ENCODE measurements at places on chromosomes 1 and 21.

GRCh38 chr1:31521761-31522555 is 54.4 kb upstream of the TINAGL1 start:
- no peak for DNase-seq

DNA sequence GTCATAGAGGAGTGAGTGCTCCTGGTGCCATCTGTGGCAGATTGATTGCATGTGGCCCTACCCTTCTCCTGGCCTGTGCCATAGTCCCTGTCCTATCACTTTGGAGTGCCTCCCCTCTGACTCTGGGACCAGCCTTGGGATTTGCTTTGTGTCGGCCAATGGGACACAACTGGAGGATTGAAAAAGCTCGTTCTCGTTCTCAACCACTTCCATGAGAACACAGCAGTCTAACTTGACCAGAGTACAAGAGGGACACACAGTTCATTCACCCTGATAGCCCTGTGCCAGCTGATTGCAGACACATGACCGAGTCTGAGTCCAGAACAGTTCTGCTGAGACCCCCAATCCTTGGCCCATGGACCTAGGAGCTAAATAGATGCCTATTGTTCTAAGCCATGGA is 47.8 kb downstream of the C1orf198 start:
- no peak for DNase-seq

DNA sequence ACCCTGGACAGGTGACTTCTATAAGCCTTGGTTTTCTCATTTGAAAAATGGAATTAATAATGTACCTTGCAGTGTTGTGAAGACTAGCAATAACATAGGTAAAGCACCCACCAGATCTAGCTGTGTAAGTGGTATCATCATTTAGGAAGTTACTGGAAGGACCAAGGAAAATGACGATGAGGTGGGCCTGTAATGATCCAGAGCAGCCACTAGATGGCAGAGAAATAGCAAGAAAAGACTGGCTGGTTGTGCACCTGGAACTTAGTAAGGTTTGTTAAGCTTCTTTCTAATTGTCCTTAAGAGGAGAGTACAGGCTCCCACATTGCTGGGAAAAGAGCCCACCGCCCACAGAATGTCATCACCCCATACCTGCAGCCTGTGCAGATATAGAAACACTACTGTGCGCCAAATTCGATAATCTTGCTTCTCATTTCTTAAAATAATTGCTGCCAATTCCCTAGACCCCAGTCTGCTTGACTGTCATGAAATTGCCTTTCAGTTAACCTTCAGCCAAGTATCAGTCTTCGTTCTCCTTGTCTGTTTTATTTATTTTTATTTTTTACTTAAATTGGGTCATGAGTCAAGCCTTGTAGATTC is 37.2 kb downstream of the WNT4 start:
- peak; percentile 71 for DNase-seq

DNA sequence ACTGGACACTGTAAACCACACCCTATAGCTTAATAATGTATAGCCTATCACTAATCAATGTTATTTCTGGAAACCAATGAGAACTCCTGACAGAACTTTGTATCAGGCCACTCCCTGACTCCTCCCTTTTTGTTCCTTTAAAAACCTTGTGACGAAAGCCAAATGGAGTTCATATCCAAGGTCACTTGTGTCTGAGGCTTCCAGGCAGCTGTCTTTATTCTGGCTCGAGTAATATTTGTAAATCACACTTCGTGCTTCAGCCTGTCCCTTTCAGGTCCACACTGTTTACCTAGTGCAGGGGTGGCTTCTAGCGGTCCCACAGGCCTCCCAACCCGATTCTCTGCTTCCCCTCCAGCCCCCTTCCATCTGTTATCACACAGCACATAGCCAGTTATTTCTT is 16.2 kb upstream of the CAPN9 start:
- DNase-seq: peak; percentile 46

DNA sequence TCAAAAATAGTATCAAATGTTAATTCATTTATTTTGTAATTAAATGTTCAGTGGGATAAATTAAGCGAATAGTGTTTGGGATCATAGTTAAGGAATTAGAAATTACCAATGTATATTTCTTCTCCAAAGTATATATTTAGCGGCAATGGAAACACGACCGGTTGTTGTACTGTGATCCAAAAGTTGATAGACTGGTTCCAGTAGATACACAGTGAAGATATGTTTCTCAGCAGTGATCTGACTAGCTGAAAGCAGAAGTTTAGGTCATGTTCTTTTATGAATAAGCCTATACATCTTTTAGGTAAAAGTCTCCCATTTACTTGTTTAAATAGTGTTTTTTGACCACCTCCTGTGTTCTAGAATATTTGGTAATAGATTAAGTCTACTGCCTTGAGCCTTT is 8.8 kb downstream of the USP16 start:
- DNase-seq: no peak

GRCh38 chr1:31238986-31239613 is 587 bp downstream of the NKAIN1 start:
- peak; percentile 49 for DNase-seq

DNA sequence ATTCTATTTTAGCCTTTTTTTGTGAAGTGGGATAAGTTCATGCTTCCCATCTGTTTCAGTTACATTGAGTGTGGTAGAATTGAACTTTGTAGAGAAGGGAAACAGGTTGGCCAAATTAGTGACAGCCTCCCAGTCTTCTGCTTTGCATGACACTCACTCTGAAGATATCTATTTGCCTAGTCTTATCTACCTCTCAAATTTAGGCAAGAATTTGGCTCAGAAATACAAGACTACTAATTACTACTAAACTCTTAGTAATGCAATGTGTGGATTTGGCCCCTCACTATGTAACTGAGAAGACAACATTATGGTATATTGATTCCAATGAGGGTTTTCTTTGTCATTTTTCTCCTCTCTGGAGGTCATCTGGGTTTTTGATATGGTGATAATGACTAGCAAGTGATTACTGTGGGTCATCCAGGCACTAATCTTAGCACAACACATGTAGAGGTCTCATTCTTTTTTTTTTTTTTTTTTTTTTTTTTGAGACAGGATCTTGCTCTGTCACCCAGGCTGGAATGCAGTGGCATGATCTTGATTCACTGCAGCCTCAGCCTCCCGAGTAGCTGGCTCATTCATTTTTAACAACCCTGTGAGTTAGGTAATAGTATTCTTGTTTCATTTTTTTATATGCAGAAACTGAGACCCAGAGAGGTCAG is 6.3 kb downstream of the FAM20B start:
- no peak for DNase-seq

- peak; percentile 86 for DNase-seq
Observed at GRCh38 chr1:156096640-156097391, 14.6 kb upstream of the MEX3A start.

DNA sequence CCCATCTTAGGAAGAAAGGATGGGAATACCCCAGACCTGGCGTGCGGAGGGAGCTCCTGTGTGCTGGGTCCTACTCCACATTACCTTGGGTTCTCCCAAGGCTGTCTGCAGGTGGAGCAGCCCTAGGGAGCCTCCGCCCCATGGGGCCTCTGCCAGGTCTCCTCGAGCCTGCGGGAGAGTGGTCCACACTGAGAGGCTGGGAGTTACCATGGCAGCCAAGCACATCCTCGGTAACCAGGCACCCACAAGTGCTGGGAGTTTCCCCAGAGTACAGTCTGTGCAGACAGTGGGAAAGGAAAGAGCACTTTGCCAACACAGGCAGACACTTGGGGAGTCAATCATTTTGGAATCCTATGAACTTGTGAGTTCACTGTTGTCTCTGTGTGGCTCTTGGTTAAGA is 249.4 kb downstream of the DYRK1A start:
- no peak for DNase-seq

DNA sequence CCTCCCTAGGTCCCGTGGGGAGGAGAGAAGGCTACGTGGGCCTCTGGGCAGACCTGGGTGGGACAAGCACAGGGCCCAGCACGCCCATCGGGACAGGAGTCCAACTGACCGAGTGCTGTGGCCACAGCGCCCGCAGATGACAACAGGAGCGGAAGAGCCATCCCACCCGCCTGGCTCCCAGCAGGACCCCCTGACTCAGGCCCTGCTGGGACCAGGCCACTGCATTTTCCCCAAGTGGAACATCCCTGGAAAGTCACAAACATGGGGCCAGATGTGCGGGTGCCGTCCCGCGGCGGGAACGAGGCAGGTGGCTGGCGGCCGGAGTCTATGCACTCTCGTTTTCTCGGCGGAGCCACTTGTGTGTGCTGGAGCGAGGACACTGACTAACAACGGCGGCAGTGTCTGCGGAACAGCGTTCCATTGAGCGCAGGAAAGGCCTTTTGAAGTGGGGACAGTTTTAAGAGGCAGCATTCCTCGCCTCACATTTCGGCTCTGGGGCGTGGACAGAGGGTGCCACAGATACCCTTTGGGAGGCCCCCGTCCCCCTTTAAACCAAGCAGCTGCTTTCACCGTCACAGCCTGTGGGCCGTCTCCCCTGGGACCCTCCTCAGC is 93.7 kb upstream of the ARHGEF16 start:
- DNase-seq: no peak

- DNase-seq: no peak
Observed at GRCh38 chr1:159869173-159869572, 6.7 kb upstream of the VSIG8 start.

- no peak for DNase-seq
Observed at GRCh38 chr1:23354245-23354644, 10.2 kb upstream of the HNRNPR start.

- DNase-seq: no peak
Observed at GRCh38 chr1:18347559-18347958, 133.2 kb upstream of the KLHDC7A start.

DNA sequence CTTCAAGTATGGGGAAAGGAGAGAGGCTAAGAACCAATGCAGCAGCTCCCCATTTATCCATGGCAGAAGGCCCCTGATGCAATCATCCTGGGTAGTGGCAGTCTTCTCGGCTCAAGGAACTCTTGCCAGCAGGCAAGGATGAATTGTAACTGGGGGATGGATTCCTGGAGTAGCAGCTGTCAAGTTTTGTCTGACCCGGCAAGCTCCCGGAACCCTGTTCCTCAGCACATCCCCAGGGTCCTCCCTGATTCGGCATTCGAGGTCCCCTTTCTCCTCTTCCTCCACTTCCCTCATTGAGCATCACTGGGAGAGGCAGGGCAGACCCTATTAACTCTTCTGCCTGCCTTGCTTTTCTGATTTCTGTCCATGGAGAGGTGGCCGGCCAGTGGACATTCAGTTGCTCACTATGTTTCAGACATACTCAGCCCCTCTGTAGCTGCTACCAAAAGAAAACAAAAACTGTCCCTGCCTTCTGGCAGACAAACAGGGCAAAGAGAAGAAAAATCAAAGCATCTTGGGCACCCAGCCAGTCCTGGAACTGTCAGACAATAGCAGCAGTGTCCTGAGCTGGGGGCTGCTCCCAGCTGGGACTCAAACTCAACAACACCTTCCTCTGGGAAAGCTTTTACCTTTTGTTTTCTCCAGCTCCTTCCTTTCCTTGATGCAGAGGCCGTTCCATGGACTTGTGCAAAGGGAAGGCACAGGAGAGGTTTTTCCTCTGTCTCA is 5.6 kb upstream of the PTCH2 start:
- DNase-seq: peak; percentile 62

- no peak for DNase-seq
Observed at GRCh38 chr1:153277852-153278251, 18.4 kb downstream of the LORICRIN start.

- DNase-seq: no peak
Observed at GRCh38 chr1:31244326-31244725, 4.6 kb upstream of the NKAIN1 start.

- peak; percentile 76 for DNase-seq
Observed at GRCh38 chr1:232610192-232610901, 19.6 kb downstream of the SIPA1L2 start.

DNA sequence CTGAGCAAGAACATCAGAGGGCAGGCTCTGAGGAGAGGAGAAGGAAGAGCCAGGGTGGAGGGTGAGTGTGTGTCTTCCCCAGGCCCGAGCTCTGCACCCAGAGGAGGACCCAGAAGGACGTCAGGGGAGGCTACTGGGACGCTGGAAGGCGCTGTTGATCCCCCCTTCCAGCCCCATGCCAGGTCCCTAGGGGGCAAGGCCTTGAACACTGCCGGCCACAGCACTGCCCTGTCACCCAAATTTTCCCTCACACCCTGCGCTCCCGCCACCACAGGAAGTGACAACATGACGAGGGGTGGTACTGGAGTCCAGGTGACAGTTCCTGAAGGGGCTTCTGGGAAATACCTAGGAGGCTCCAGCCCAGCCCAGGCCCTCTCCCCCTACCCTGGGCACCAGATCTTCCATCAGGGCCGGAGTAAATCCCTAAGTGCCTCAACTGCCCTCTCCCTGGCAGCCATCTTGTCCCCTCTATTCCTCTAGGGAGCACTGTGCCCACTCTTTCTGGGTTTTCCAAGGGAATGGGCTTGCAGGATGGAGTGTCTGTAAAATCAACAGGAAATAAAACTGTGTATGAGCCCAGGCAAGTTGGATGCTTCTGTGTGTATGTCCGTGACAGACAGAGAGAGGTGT is 17.1 kb downstream of the BCAN start:
- no peak for DNase-seq

DNA sequence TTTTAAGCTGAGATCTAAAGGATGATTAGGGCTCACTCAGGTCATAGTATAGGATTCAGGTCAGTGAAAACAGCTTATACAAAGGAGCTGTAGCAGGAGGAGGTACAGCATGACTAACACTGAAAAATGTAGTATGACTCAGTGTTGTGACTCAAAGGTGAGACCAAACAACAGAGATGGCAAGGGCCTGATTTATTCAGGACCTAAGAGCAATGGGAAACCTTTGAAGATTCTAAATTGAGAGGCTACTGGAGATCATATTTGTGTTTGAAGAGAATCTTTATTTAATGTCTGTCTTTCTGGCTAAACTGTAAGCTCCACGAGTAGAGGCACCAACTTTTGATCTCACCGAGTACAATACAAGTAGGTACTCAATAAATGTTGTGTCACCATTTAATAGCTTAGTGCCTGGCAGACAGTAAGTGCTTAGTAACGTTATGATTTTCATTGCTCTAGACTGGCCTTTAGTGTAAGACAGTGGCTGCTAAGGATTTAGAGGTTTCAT is 43.5 kb downstream of the PRKAA2 start:
- no peak for DNase-seq

GRCh38 chr1:174519844-174520243 is 72.1 kb downstream of the GPR52 start:
- no peak for DNase-seq

DNA sequence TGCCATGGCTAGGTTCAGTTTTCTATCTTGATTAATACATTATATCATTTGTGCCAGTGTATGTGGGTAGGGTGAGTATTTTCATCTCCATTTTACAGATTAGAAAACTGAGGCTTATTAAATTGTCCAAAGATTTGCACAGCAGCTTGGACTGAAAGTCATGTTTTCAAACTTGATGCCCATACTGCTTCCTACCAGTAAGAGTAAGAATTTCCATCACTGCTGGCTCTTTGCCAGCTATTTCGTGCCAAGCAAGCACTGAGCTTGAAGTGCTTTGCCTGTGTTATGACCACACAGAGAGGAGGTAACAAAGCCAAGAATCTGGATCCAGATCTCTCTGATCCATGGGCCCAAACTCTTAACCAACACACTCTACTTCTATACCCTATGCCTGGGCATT is 295.0 kb downstream of the VAV3 start:
- peak; percentile 77 for DNase-seq

DNA sequence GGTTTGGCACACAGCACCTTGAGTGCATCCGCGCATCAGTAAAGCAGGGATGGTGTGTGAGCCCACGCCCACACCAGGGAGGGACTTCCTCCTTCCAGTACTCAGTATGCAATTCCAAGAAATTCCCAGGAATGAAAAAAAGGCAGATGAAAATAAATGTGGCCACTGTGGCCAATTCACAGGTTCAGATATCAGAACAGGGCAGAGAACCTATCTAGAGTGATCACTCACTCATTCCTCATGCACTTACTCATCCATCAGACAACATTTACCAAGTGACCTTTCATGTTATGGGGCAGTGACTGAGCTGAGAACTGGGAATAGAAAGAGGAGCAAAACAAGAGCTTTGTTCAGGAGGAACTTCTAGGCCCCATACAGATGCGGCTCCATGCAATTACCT is 113.7 kb downstream of the ZSCAN20 start:
- no peak for DNase-seq

Measured in lung (tissue), 17 donors.